ENCODE measurements at places on chromosomes 7 and 10. TPM values are rescaled to one million over a fixed set of nuclear protein-coding genes. Genes with fewer than 3 reads are reported as not detected.

Gene ELOVL3
- total RNA-seq, result 0.78 TPM

Gene STEAP1
- total RNA-seq, result not detected

Gene CPA2
- total RNA-seq, result not detected

Gene AQP1
- total RNA-seq, result not detected

Gene CAMK1D
- total RNA-seq, result 11.7 TPM

Gene ITGA8
- not detected for total RNA-seq

DNA sequence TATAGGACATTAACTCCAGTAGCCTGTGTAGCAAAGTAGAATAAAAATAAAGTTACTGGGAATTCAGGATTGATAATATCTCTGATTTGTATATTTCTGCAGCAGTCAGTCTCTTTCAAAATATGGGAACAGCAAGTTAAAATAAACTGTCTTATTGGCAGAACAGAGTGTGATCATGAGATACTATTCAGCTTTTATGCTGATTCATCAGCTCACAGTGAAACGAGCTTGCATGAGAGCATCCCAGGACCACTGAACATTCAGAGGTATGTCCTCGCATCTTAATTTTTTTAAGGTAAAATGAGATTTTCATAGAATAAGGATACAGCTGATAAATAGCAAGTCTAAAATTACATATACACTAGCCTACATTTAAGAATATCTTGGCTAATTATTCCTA lies 282.5 kb upstream of the MYO3A start:
- no peak for DNase-seq

DNA sequence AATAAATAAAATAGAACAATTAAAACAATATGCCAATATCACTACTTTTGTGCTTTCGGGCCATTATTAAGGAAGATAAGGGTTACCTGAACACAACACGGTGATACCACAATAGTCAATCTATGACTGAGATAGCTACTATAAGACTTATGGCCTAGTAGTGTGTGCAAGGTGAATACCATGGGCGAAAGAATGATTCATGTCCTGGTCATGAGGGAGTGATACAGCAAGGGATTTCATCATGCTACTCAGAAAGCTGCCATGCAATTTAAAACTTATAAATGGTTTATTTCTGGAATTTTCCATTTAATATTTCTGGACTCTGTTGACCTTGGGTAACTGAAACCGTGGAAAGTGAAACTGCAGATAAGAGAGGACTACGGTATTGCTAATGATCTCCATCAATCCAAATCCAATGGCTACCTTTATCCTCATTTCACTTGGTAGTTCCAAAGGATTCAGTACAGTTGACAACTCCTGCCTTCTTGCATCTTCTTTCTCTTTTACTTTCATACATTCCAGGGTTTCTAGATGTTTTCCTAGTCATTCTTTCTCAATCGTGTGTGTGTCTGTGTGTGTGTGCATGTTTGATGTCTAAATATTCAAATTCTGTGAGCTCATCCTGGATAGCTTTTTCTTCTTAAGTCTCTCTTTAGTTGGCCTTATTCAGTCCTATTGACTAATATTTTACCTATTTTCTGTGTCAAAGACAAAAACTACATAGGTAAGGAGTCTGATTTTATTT lies 100.5 kb upstream of the MAGI2 start:
- peak; percentile 22 for DNase-seq

DNA sequence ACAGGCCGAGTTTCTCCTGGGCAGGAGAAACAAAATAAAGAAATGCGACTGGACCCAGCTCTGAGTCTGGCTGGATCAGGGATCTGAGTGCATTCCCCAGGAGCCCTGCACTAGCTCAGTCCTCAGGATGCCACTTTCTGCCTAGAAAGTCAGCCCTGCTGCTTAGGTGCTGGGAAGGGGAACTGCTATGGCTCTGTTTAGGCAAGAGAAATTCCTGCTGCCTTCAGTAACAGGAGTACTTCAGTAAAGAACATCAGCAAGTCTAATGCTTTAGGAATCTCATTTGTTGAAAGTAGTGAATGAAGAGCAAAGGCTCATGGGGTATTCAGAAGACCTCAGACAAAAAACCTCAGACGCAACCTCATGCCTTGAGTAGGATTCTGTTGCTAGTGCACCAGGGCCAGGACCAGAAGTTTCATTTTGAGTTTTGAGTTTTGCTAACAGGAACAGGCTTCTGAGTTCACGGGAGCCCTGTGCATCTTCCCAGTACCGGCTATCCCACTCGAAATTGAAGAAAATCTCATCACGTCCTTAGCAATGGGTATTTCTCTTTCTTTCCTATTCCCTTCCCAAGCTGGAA lies 170.8 kb upstream of the CDCA7L start:
- DNase-seq, result no peak

DNA sequence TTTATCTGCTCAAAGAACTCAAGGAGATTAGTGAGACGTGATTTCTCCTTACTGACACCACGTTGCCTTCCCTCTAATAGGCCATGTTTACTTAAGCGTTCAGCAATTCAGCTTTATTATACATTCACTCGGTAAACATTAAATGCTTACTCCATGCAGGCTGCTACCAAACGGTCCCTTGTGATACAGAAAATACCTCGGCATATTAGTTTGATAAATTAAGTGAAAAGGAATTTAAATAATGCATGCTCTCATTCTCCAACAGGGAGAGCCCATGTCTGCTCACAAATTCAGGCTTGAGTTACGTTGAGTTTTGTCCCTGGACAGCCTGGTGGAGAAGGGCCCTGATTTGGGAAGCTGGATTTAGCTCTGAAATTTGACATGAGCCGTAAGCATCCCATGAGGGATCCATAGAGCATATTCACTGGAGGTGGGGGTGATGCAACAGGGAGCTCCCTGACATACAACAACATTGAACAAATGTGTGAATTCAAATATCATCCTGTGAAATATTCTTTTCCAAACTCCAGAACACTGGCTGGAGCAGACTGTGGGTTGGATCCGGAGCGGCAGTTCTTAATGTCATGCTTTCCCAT lies 86.3 kb downstream of the TBXAS1 start:
- peak; percentile 47 for DNase-seq

- no peak for DNase-seq
These were observed 1.3 kb downstream of the SAP25 start for GRCh38 chr7:100572281-100572948.

GRCh38 chr10:44995914-44996669 lies 4.6 kb upstream of the ZNF22 start:
- no peak for DNase-seq

- no peak for DNase-seq
These were observed 14.2 kb downstream of the RAB11FIP2 start for GRCh38 chr10:118032564-118032963.

DNA sequence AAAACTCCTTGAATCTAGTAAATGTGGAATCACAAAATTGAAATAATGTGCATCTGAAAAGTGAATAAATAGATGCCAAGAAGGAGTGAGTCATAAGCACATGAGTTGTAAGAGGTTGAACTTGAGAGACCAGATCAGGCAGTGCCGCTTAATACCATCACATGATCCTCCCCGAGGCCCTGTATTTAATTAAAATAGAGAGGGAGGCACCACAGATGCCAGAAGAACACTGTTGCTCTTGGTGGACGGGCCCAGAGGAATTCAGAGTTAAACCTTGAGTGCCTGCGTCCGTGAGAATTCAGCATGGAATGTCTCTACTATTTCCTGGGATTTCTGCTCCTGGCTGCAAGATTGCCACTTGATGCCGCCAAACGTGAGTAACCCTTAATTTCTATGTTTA lies at the start of gene GPNMB:
TSS of gene GPNMB (plus strand) at position 221 of the 400 bp plus-strand sequence. CDS start at position 304, 83 bp downstream.
- peak; percentile 62 for DNase-seq

GRCh38 chr10:132237396-132237795 lies 50.6 kb downstream of the DPYSL4 start:
- DNase-seq, result no peak

- no peak for DNase-seq
These were observed 67.2 kb downstream of the FAM107B start for GRCh38 chr10:14707481-14707880.

DNA sequence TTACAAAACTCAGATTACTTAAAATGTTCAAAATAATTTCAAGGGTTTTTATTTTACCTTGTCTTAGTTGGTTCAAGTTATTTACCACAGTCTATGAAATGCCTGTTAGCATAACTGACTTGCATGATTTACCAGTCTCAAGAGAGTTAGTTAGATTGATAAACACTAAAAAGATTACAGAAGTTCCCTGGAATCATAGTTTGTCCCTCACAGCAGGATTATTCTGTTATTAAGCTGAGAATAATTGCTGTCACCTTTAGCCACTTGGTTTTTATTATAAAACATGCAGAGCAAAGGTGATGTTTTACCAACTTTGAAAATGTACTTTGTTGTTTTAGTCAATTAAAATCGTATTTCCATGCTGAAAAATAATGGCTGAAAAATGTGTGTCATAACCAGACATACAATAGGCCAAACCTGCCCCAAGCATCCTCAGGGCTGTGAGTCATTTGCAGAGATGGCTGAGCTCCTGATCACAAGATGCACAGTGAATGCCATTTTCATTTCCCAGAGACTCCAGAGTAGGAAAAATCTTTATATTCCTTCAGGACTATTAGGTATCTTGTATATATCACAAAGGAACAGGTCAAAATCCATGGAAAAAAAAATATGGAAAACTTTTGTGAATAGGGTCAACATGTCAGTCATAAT lies 87.8 kb upstream of the DKK1 start:
- no peak for DNase-seq

GRCh38 chr7:120994512-120995410 lies 6.2 kb downstream of the CPED1 start:
- no peak for DNase-seq

GRCh38 chr10:66762218-66762729 lies 163.6 kb upstream of the LRRTM3 start:
- DNase-seq, result no peak
